Tibial nerve (tissue), 4 donors: ENCODE measurements at places on chromosomes 1 and 21. TPM values are rescaled to one million over a fixed set of nuclear protein-coding genes. Genes with fewer than 3 reads are reported as not detected.
A peak's percentile ranks its signal among the peaks of the same experiment; 100 is the strongest.

Gene DNM3
- 9.8 TPM for total RNA-seq

DNA sequence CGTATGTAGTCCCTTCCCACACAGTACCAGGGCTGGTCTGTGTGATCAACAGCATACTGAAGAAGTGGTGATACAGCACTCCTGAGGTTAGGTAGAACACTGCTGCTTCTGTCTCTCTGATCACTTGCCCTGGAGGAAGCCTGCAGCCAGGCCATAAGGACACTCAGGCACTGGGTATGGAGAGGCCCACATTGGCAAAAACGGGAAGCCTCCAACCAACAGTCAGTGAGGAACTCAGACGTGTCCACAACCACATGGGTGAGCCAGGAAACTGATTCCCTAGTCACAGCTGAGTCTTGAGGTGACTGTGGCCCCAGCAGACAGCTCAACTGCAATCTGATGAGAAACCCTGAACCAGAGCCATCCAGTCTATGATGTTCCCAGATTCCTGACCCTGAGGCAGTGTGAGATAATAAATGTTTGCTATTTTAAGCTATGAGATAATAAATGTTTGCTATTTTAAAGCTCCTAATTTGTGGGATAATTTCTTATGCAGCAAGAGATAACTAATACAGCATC is 62.5 kb downstream of the COQ8A start:
- H3K27me3 ChIP-seq, result no peaks in the 10 kb centered on the region
- DNase-seq, result no peak
- H3K27ac ChIP-seq, result no peak overlapping the region
- H3K4me3 ChIP-seq, result no peak overlapping the region
- H3K36me3 ChIP-seq, result no peaks in the 10 kb centered on the region
- H3K4me1 ChIP-seq, result no peaks in the 10 kb centered on the region

DNA sequence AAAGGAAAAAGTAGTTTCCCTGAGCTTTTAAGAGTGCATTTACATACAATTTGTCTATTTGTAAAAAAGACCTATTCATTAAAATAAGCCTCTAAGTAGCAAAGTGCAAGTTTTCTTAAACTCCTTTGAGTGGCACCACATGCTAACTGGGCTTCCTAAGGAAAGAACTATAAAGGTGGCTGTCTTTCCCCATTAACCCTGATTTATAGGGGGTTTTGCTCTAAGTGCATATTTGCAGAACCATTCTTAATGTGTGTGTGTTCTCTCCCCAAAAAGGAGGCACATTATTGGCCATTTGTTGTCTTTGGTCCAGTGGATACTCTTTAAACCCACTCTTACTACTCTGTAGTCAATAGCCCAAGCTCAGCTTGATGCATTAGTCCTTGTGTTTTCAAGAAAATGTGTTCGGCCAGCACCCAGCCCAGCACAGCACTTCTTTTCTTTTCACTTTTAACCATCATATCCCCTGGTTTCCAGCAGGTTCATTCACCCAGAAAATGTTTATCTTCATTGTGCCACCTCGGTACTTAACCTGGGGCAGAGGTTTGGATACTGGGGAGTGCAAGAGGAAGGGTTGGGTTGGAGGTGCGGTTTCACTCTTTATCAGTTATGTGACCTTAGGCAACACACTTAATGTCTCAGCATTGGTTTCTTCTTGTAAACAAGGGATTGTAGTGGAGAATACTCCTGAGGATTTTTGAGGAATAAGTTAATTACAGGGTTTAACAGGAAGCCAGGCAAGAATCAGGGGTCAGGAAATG is 161.9 kb upstream of the UBE2U start:
- no peak overlapping the region for H3K4me3 ChIP-seq
- H3K4me1 ChIP-seq, result peaks cover 67% of the 10 kb centered on the region
- H3K27ac ChIP-seq, result peak overlapping the region; percentile 53
- DNase-seq, result no peak
- no peaks in the 10 kb centered on the region for H3K36me3 ChIP-seq
- H3K27me3 ChIP-seq, result no peaks in the 10 kb centered on the region

- DNase-seq, result no peak
- no peak overlapping the region for H3K4me3 ChIP-seq
- H3K36me3 ChIP-seq, result no peaks in the 10 kb centered on the region
- H3K27ac ChIP-seq, result no peak overlapping the region
Observed at GRCh38 chr1:234331507-234331906, 41.7 kb upstream of the COA6 start.

DNA sequence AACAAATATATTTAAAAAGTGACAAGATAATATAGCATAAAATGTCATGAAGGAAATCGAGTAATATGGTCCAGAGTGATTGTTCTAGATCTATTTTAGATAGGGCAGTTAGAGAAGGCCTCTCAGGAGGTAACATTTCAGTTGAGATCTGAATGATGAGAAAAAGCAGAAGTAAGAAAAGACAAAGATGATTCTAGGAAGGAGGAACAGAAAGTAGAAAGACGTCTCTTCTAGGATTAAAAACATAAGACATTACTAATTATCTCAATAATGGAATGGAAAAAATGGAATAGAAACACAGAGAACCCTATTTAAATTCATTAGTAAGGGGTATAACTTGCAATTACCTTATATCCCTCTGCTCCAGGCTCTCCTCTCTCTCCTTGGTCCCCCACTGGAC is 130.0 kb upstream of the ZNHIT6 start:
- DNase-seq, result no peak
- H3K36me3 ChIP-seq, result no peaks in the 10 kb centered on the region
- H3K27ac ChIP-seq, result no peak overlapping the region
